Activated CD4-positive, alpha-beta T cell treated with anti-CD3 and anti-CD28 coated beads, Interleukin-2, amount 50 U/mL, for 16 hours (primary cell): ENCODE measurements at places on chromosomes 4 and X.

DNA sequence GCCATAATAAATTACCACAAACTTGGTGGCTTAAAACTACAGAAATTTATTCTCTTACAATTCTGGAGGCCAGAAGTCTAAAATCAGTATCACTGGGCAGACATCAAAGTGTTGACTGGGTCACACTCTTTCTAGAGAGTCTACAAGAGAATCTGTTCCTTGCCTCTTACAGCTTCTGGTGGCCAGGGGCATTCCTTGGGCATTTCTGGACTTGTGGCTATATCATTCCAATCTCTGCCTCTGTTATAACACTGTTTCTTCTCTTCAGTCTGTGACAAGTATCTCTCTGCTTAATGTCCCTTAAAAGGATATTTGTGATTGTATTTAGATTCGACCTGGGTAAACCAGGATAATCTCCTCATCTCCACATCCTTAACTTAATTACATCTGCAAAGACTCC, 207.3 kb upstream of the DCAF8L1 start:
- DNase-seq, result no peak

- DNase-seq, result no peak
These were observed 45.9 kb upstream of the GPRIN3 start for GRCh38 chr4:89353514-89353913.

- no peak for DNase-seq
These were observed 7.1 kb upstream of the ELF2 start for GRCh38 chr4:139184129-139184528.

DNA sequence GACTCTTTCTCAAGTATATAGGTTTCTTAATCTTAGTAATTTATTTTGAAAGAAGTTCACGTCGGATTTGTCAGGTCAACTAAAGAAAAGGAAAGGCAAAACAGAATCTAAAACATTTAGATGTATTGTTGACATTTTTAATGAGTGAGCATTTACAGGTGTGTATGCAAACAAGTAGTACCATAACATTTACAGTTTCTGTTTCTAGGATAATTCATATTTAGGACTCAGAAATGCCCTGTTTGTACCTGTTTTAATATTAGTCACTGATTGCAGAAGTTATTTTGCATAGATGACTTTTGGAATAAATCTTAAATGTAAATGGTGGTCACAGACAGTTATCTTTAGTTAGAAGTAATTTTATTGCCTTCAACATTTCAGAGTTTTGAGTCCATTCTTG, 151.3 kb upstream of the NUDT6 start:
- no peak for DNase-seq

- no peak for DNase-seq
These were observed 7.3 kb downstream of the SOD3 start for GRCh38 chr4:24802648-24803047.

- DNase-seq, result no peak
These were observed 2.0 kb downstream of the TRAPPC2 start for GRCh38 chrX:13732246-13733067.

- DNase-seq, result no peak
These were observed 39.2 kb downstream of the ARHGEF38 start for GRCh38 chr4:105591573-105591972.

- DNase-seq, result no peak
These were observed 2.2 kb upstream of the SLC38A5 start for GRCh38 chrX:48472225-48472624.

DNA sequence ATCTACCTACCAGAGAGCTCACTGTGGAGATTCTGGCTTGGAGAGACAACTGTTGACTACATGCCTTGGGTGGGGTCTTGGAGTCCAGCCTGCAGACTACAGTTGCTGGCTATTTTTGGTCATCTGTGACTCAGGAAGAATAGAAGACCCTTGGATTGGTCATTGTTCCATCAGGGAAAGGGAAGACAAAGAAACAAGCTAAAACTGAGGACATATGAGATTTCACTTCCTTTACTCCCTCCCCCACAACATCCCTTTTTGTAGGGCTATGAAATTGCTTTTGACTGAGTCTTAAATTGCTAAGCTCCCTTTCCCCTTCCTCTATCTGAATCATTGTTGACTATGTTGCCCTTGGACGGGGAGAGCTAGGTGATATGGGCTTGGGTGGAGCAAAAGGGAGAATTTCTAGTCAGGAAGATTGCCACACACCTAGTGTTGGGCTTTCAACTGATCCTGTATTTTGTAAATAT, 11.7 kb downstream of the MSN start:
- no peak for DNase-seq

DNA sequence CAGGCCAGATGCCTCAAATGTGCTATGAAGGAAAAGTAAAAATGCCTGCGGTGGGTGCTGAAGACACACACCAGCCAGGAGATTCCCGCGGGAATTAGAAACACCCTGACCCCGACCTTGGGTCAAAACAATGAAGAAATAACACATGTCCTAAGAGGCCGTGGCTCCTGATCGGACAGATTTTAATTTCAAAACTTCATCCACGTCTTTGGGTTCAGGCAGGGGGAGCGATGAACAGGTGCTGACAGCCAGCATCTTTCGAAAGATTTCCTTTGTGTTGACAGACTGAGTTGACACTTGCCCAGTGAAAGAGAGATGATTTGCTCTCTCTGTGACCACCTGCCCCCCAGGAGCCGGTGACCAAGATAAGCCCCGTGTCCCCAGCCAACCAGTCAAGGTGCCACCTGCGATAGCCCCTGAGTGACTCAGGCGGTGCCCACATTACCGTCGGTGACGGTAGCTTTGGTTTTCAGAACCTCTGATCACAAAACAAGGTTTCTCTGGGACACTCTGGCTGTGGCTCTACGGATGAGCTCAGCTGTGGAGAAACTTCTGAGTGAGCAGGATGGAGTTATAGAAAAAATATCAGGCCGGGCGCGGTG, 11.0 kb upstream of the IL3RA start:
- no peak for DNase-seq

DNA sequence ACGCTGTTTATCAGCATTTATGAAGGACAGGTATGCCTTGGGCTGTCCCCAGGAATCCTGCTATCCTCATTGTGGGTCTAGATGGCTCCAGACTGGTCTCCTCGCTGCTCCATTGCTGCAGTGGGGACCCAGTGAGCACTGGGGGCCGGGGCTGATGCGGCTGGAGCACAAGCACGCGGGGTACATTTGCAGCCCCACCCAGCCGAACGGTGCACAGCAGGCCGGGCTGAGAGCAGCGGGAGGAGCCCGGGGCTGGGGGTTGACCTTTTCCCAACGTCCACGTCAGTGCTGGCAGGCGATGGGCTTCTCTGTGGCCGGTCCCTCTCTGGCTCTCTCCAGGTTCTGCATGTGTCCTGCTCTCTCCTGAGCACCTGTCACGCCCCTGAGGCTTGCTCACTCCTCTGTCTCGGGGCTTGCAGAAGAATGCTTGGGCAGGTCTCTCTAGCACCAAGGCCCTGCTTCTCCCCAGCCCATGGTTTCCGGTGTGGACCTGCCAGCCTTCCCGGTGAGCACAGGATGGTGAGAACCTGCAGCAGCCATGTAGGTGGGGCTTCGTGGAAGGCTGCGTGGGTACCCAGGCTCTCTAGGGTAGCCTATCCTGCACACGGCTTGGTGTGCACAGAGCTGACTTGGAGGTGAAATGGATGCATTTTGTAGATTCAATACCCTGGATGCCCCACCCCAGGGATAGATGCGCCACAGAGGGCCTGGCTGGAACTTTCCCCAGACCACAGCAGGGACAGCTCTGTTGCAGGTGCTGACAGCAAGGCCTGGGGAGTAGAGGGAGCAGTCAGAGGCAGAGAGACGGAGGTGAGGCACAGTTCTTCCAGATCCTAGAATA, 89.1 kb upstream of the ADRA2C start:
- DNase-seq, result no peak

- DNase-seq, result no peak
These were observed 23.7 kb upstream of the FAM47B start for GRCh38 chrX:34918856-34919255.

- DNase-seq, result no peak
These were observed 1257.8 kb downstream of the RPA4 start for GRCh38 chrX:98141466-98141865.
